ENCODE measurements at places on chromosomes 7 and 10.
A peak's percentile ranks its signal among the peaks of the same experiment; 100 is the strongest.

- no peaks in the 10 kb centered on the region for H3K36me3 ChIP-seq
- H3K27me3 ChIP-seq: no peaks in the 10 kb centered on the region
- H3K27ac ChIP-seq: no peak within 1 kb of the TSS
- no peak within 1 kb of the TSS for H3K4me3 ChIP-seq
- H3K4me1 ChIP-seq: no peaks in the 10 kb centered on the region
- no peak for DNase-seq
These were observed at the start of gene TMEM229A for GRCh38 chr7:124032369-124033094. TMEM229A (minus strand) TSS chr7:124033067; CDS start chr7:124033003, 64 bp downstream.

DNA sequence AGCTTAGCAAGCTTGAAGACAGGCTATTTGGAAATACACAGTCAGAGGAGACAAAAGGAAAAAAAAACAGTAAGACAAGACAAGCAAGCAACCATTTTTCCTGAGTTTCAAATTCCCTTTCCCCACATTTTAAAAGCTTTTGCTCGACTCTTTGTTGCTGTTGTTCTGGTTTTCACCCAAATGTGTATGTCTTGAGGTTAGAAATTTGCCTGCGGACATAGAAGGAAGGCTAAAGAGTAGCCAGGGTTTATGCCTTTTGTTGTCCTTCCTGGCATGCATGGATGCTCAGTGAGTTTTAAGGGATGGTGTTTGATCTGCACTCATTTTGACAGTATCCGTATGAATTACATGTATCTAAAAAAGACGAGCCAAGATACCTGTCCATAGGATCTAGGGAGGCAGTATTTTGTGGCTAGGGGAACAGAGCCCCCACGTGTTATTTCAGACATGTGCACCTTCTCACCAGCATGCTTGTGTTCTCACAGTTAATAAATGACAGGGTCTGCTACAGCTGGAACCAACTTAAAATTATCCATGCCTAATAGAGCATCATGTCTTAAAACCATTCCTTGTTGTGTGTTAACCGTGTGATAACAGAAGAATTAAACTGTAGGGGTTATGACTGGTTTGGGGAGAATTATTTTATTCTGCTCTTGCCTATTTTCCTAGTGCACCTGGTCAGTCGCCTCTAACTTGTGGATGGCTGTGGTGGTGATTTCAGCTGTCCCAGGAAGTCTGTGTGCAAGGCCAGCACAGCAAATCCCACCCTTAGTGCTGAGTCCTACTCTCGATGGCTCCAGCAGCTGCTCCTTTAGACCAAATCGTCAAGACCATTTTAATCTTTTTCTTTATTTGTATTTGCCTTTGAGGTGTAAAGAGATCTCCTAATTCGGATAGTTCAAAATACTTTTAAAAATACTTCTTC is 9.1 kb downstream of the WIPF3 start:
- no peaks in the 10 kb centered on the region for H3K36me3 ChIP-seq
- no peaks in the 10 kb centered on the region for H3K27me3 ChIP-seq
- no peak for DNase-seq
- H3K4me1 ChIP-seq: no peaks in the 10 kb centered on the region
- H3K4me3 ChIP-seq: no peak overlapping the region

- no peak overlapping the region for H3K27ac ChIP-seq
- peaks cover 16% of the 10 kb centered on the region for H3K36me3 ChIP-seq
- H3K27me3 ChIP-seq: no peaks in the 10 kb centered on the region
- DNase-seq: no peak
- no peak overlapping the region for H3K4me3 ChIP-seq
These were observed 74.0 kb downstream of the CARD11 start for GRCh38 chr7:2969398-2970306.

GRCh38 chr10:81065474-81065873 is 527.8 kb downstream of the SH2D4B start:
- H3K4me1 ChIP-seq: no peaks in the 10 kb centered on the region
- DNase-seq: no peak
- no peaks in the 10 kb centered on the region for H3K36me3 ChIP-seq

DNA sequence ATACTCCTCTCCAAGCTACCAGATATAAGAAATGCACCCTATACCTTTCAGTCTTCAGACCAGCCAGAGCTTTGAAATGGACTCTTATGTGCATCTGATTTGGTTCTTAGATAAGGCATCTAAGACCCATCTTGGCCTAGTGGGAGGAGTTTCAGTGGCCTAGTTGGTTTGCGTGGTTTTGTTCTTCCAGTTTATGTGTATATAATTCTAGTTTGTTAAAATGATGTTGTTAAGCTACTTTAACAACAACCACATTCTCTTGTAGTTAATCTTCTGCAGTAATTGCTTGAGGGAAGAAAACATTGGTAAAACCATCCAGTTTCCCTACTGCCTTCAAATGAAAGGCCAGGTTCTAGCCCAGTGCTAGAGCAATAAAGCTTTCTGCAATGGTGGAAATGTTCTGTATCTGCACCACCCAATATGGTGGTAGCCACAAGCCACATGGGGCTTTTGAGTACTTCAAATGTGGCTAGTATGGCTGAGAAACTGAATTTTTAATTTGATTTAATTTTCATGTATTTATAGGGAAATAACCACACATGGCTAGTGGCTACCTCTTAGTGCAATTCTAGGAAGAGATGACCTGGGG is 66.3 kb downstream of the KLHDC10 start:
- H3K36me3 ChIP-seq: peaks cover 4% of the 10 kb centered on the region
- H3K4me3 ChIP-seq: no peak overlapping the region
- H3K4me1 ChIP-seq: no peaks in the 10 kb centered on the region
- H3K27ac ChIP-seq: no peak overlapping the region
- H3K27me3 ChIP-seq: no peaks in the 10 kb centered on the region
- DNase-seq: no peak

DNA sequence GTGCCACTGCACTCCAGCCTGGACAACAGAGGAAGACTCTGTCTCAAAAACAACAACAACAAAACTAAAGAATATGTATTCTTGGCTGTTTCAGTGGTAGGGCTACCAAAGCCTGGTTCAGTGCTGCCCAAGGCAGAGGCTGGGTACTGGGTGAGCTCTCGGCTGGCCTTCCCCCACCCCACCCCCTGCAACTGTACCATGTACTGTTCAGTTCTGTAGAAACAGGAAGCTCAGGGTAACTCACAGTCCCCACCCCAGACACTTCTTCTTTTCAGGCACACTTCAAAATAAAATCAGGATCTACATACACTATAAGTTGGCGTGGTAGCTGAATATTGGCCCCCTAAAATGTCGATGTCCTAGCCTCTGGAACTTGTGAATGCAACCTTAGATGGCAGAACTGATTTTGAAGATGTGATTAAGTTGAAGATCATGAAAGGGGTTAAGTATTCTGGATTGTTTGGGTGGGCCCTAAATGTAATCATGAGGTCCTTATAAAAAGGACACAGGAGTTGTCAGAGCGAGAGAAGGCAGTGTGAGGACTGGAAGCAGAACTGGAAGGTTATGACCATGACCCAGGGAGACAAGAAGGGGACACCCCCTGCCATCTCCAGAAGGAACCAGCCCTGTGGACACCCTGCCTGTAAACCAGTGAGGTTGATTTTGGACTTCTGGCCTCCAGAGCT is 31.2 kb downstream of the TBXAS1 start:
- no peaks in the 10 kb centered on the region for H3K4me1 ChIP-seq
- H3K36me3 ChIP-seq: no peaks in the 10 kb centered on the region
- no peak overlapping the region for H3K27ac ChIP-seq
- no peaks in the 10 kb centered on the region for H3K27me3 ChIP-seq

DNA sequence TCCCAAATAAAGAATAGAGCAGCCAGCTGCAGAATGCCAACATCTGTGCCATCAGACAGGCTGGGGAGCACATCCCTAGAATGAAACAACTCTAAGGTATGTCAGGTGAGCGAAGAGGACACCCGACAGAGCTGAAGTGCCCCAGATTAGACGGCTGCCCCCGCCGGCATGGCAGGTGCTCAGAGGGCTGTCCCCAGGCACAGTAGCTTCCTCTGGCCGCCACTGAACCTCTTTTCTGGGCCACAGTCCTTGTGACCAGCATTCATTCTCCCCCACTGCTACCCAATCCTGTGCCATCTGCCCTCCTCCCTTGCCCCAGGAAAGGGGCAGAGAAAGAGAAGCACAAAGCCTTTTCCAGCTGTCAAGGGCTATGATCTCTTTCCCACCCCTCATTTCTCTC is 41.7 kb downstream of the RGS10 start:
- H3K4me3 ChIP-seq: no peak overlapping the region
- no peaks in the 10 kb centered on the region for H3K36me3 ChIP-seq
- H3K27ac ChIP-seq: no peak overlapping the region

DNA sequence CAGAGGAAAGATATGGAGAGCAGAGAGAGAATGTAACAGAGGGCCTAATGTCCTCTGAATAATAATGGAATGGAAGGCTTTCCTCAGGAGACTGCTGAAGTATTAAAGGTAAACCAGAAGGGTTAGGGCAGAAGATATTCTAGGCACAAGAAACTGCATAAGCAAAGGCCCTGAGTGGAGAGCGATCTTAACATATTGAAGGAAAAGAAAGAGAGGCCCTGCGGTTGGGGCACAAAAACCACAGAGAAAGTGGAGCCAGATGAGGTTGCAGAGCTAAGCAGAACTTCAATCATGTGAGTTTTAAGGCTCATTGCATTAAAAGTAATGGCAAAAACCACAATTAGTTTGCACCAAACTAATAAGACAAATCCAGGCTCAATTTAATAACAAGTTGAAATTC is 115.8 kb upstream of the VSTM2A start:
- no peaks in the 10 kb centered on the region for H3K4me1 ChIP-seq
- DNase-seq: no peak
- H3K4me3 ChIP-seq: no peak overlapping the region
- H3K36me3 ChIP-seq: no peaks in the 10 kb centered on the region
- no peak overlapping the region for H3K27ac ChIP-seq
- no peaks in the 10 kb centered on the region for H3K27me3 ChIP-seq

DNA sequence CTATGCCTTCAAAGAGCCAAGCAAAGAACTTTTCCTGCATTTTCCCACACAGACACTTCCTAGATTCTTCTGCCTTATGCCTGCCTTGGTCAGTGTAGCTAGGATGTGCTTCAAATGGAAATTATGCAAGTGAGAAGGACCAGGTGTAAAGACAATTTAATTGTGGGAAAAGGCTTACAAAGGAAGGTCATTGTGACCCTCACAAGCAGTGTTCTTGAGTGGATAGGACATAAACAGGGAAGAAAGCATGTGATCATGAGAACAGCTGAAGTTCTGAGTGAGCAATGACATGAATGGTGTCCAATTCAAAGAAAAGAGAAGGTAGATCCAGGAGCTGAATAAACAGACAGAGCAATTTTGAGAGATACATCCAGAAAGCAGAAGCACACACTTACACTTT is 1.3 kb upstream of the PIP start:
- H3K4me3 ChIP-seq: no peak overlapping the region
- DNase-seq: no peak
- H3K27me3 ChIP-seq: no peaks in the 10 kb centered on the region

DNA sequence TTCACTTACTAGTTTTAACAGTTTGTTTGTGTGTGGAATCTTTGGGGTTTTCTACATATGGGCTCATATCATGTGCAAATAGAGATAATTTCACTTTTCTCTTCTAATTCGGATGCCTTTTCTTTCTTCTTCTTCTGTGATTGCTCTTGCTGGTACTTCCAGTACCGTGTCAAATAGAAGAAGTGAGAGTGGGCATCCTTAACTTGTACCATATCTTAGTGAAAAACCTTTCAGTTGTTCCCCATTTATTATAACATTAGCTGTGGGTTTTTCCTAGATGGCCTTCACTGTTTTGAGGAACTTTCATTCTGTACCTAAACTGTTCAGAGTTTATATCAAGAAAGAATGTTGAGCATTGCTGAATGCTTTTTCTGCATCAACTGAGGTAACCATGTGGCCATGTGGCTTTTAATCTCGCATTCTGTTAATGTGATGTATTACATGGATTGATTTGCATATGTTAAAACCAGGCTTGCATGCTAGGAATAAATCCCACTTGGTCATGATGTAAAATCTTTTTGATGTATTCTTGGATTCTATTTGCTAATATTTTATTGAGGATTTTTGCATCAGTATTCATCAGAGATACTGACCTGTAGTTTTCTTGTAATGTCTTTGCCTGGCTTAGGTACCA is 78.7 kb downstream of the FAM107B start:
- DNase-seq: peak; percentile 47
- H3K36me3 ChIP-seq: no peaks in the 10 kb centered on the region
- H3K4me1 ChIP-seq: peaks cover 5% of the 10 kb centered on the region
- no peaks in the 10 kb centered on the region for H3K27me3 ChIP-seq
- H3K4me3 ChIP-seq: no peak overlapping the region
- H3K27ac ChIP-seq: no peak overlapping the region

DNA sequence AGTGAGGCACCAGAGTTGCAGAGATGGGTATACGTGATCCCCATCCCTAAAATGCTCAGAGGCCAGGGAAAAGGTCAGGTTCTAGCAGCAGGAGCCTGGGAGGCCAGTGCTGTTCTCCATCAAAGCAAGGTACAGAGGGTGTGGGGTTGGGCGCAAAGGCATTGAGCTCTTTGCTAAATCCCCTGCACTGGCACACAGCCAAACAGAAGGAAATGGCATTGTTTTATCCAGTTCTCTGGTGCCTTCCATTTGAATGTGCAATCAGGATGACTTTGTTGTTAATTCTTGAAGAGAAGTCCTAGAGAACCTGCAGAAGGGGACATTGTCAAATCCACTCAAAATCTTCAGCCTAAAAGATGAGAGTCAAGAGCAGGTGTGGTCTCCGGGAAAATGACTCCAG is 111.3 kb upstream of the CHST15 start:
- H3K36me3 ChIP-seq: no peaks in the 10 kb centered on the region
- no peak overlapping the region for H3K27ac ChIP-seq
- H3K27me3 ChIP-seq: no peaks in the 10 kb centered on the region
- no peak overlapping the region for H3K4me3 ChIP-seq

- no peak for DNase-seq
- no peaks in the 10 kb centered on the region for H3K27me3 ChIP-seq
- H3K4me3 ChIP-seq: peak within 1 kb of the TSS; percentile 36
- H3K4me1 ChIP-seq: no peaks in the 10 kb centered on the region
- H3K27ac ChIP-seq: no peak within 1 kb of the TSS
- no peaks in the 10 kb centered on the region for H3K36me3 ChIP-seq
These were observed at the start of gene TMEM178B for GRCh38 chr7:141073641-141074161. TMEM178B (plus strand) TSS chr7:141074064.

DNA sequence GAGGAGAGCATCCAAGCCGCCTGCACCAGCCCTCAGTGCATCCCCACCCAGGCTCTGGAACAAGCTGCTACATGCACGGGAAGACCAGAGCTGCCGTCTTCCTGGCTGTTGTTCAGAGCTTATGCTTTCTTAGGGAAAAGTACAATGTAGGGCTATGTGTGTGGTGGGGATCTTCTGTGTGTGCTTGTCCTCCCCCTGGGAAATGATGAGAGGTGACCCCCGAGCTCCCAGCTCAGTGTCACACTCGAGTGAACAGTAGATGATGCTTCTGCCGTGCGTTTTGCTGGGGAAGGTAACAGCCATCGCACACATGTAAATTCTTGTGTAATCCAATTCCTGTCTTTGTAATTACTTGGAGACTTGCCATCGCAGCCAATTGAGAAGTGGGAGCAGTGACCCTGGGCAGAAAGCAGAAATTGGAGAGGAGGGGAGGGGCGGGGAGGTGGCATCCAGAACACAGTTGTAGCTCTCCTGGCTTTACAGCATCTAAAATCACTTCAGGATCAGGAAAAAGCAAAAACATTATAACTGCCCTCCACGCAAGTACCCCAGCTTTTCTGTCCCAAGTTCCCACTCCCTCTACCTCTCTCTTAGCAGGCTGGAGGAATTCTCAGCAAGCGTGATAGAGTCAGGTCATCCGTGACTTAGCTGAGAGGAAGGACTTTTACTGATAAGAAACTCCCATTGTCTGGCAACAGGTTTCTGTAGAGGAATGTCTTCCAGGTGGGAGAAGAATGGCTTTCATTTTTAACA is 149.6 kb downstream of the TCF7L2 start:
- no peak overlapping the region for H3K4me3 ChIP-seq
- no peak for DNase-seq
- no peaks in the 10 kb centered on the region for H3K4me1 ChIP-seq
- no peaks in the 10 kb centered on the region for H3K36me3 ChIP-seq
- H3K27ac ChIP-seq: no peak overlapping the region

GRCh38 chr10:133134411-133135115 is 25.5 kb upstream of the KNDC1 start:
- no peak overlapping the region for H3K27ac ChIP-seq
- H3K36me3 ChIP-seq: no peaks in the 10 kb centered on the region
- no peaks in the 10 kb centered on the region for H3K4me1 ChIP-seq
- H3K4me3 ChIP-seq: no peak overlapping the region
- H3K27me3 ChIP-seq: no peaks in the 10 kb centered on the region

Data from Karpas-422 (cell line).